ENCODE measurements at places on chromosomes 1 and 21.

DNA sequence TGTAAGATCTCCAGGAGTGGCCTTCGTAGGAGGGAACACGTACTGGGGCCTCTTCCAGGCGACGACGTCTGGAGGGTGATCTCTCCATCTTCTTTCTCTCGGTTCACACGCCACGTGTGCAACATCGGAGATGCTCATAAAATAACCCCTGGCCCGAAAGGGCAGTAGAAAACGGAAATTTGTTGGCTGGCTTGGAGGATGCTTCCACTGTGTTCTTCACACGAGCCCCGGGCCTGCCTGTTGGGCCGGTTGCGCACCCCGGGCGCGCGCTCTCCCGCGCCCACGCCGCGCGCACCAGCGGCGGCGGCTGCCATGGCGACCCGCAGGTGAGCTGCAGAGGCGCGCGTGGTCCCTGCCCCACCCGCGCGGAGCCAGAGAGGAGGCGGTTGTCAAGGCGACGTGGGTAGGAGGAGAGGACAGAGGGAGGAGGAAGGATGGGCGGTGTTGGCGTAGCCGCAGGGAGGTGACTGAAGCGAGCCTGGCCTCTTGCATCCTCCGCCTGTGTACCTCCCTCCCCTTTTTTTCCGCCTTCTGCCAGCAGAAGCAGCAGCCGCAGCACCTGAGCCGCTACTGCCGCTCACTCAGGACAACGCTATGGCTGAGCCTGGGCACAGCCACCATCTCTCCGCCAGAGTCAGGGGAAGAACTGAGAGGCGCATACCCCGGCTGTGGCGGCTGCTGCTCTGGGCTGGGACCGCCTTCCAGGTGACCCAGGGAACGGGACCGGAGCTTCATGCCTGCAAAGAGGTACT lies at the start of gene ELAPOR1:
Gene ELAPOR1, plus strand, starts transcription at position 526 of the 752 bp plus-strand sequence. Its CDS starts 69 bp downstream, at position 595.
- DNase-seq, result no peak

GRCh38 chr1:171220581-171221054 lies 27.7 kb upstream of the FMO1 start:
- no peak for DNase-seq

GRCh38 chr21:29342363-29342957 lies 43.7 kb downstream of the BACH1 start:
- DNase-seq, result peak; percentile 94

DNA sequence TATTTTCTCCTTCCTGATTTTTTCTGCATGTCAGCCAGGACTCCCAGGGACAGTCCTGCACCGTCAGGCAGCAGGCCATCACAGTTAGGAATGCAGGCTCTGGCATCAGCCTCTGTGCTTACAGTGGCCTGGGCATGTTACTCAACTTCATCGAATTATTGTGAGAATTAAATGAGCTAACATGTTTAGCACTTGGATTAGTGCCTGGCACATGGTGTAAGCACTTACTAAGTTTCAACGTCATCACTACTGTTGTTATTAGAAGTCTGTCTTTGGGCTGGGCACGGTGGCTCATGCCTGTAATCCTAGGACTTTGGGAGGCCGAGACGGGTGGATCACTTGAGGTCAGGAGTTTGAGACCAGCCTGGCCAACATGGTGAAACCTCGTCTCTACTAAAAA lies 45.1 kb downstream of the SCCPDH start:
- peak; percentile 49 for DNase-seq
